HepG2 (cell line): ENCODE measurements at places on chromosomes 3 and 15.
A peak's percentile ranks its signal among the peaks of the same experiment; 100 is the strongest.

GRCh38 chr3:127368186-127369032, 80.6 kb upstream of the PRR20G start:
- DNase-seq: no peak

DNA sequence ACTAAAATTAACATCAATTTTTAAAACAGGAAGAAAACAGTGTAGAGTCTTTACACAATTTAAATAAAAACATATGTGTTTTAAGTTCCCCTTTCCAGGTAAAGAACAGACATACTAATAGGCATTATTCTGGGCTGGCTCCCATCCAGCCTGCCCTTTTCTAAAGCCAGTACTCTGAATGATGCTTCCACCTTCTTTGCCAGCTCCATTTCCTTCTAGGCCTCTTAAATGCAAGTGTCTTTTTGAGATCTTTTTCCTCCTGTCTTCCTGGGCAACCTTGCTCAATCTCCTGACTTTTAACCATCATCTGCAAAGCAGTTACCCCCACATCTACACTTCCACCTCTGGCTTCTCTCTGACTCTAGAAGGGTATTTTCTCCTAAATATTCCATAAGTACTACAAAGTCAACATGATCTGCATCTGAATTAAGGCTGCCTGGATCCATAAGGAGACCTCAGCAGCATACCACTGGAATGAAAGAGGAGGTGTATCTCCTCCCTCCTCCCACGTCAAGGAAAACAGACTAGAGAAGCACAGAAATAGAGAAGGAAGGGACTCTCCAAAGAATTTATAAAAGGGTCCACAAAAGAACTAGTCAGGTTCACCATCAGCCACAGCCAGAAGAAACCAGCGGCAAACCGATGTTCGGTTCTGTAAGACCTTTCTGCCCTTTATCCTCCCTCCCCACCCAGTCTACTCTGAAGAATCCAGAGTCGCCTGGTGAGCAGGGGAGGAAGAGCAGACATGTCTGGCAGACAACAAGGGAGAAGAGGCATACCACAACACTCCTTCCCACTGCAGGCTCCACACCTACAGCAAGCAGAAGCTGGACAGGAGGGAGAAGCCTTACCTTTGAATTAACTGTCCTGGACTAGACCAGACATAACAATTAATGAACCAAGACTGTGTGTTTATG, 47.1 kb downstream of the GOLIM4 start:
- no peak for DNase-seq

DNA sequence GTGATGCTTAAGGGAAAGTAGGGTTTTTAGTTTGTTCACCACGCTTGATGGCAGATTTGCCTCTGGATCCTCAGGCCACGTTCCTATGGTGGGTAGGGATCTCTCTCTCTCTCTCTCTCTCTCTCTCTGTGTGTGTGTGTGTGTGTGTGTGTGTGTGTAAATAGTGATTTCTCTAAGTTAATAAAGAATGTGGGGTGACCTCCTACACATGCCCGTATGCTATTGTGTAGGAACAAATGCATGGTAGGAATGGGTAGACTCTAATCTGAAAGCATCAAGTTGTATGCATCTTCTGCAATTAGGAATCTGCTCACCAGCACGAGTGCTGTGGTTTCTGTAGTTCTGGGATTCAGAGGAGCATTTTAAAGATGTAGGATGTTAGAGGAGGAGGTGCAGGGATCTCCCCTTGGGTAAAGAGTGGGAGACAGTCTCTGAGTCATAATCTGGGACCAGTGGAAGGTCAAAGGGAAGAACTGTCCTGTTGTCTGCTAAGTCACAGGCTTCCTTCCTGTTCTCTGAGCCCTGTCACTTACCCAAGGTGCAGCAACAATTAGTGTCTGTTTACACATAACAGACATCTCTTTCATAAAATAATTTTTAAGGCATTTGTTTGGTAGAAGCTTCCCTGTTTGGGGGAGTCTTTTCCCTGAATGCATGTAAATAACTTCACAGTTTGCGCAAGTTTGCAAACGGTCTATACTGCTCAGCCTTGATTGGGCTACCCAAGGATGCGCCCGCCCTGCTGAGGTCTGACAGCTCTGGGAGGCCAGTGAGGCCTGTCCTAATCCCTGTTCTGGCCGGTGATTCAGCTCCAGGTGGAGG, 139.8 kb downstream of the IGF1R start:
- peak; percentile 43 for DNase-seq

GRCh38 chr3:149473357-149474249, 894 bp upstream of the TM4SF4 start:
- no peak for DNase-seq
